ENCODE measurements at places on chromosomes 3 and 15.

GRCh38 chr3:122581622-122582021, 4.2 kb downstream of the PARP15 start:
- DNase-seq, result no peak

GRCh38 chr15:73746883-73747282, 6.3 kb downstream of the INSYN1 start:
- DNase-seq, result no peak

DNA sequence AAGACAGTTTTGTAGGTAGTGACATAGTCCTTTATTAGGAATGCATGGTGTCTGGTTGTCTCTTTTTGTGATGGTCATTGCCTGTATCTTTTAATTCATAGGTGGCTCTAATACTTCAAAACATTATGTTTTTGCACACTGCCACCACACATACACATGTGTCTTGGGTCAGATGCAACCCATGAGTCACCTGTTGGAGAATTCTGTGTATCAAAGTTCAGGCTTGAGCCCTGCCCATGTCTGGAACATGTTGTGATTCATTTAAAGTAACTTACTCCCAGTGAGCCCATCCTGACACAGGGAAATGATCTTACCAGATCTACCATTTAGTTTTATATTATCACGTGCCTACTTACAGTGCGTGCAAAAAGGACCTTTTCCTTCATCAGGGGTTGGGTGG, 142.7 kb downstream of the GHSR start:
- DNase-seq, result no peak

DNA sequence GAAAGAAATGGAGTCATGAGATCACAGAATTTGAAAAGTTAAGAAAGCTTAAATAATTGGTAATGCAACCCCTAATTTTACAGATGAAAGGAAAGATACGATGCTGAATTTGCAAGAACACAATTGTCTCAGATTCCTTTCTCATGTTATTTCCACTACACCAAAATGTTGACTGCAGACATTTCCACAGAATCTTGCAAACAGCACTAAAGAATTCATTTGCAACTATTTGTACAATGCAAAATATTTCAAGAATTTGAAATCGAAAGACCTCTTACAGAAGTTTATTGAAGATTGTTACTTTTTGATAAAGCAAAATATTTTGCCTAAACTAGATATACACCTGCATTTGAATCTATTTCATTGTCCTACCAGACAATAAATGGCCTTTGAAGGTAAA, 194.1 kb upstream of the KCNMB2 start:
- no peak for DNase-seq

GRCh38 chr3:22326305-22326704, 575.3 kb upstream of the ZNF385D start:
- DNase-seq, result no peak

DNA sequence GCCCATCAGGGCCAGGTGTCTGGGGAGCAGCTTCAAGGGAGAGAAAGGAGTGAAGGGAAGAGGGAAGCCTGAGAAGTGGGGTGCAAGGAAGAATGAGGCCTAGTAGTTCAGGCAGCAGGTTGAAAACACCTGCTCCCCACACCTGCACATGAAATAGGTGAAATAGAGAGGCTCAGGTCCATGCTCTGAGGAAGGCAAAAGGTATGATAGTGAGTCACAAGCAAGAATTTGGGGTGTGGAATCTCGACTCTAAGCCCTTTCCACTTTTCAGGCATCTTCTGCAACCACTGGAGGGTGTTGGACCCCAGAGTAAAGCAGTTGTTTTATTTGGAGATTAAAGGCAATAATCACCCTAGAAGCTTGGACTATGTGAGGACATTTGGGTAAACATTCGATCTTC, 157.5 kb downstream of the CTNNB1 start:
- DNase-seq, result no peak

DNA sequence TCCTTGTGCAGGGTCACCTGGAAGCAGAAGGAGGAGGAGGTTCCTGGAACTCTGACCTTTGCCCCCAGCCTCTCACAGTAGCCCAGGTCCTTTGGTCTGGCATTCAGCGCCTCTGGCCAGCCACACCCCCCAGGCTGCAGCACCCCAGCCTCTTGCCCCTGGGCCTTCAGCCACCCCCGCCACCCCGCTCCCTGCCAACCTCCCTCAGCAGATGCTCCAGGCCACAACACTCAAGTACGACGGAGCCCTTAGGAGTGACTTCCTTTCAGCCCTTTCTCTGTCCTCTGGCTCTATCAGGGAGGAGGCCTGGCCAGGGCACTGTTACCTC, 45.2 kb downstream of the GRIP2 start:
- DNase-seq, result no peak

DNA sequence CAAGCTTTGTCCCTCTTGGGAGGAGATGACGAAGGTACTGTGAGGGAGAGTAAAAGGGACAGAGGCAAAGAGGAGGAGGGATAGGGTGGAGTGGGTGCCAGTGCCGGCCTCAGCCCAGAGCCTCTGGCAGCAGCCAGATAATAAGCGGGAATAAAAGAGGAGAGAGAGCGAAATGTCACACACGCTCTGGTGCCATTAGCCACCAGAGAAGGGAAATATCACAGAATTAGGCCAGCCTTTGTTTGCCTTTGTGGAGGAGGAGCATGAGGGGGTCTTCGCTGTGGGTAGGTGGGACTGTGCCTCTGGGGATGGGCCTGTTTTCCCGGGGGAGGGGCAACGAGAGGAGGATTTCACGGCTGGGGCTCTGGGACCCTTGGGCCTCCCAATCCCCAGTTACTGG, 67.8 kb downstream of the LINGO1 start:
- DNase-seq, result no peak

DNA sequence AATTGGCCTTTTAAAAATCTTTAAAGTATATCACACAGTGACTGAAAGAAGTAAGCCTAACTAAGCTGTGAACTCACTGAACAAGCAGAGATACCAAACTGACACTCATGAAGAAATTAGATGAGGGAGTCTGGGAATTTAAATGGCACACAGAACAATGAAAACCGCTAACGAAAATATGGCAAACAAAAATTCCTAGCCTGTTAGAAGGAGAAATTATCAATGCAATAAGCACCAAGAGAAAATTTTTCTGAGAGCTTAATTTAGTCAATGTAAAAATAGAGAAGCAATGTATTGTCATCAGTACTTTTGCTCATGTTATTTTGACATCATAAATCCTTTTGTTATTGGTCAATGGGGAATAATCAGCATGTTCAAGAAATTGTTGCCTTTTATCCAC, 291.1 kb upstream of the PDZRN3 start:
- no peak for DNase-seq

DNA sequence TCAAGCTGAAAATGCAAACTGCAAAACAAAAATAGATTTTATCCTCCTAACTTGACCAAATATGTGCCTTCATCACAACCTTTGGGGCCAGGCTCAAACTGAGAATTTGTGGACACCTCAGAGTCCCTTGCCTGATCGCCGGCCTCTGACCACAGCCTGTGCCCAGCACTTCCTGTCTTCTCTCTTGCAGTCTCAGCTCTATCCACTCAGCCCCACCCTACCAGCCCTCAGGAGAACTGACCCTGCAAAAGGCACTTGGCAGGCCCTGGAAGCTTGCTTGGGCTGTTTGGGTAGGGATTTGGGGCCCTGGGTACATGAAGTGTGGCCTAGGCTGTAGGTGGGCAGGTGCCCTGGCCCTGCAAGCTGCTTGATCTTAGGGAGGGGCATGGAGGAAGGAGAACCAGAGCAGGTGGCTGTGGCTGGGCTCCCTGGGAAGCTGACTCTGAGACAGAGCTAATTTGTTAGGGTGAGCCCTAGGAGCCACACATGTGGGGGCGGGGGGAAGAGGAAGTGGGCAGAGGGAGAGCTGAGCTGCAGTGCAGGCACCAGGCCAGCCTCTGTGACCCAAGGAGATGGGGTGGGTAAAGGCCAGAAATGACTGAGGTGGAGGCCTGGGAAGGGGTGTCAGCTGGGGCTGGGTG, 8.6 kb downstream of the CLEC3B start:
- DNase-seq, result no peak

DNA sequence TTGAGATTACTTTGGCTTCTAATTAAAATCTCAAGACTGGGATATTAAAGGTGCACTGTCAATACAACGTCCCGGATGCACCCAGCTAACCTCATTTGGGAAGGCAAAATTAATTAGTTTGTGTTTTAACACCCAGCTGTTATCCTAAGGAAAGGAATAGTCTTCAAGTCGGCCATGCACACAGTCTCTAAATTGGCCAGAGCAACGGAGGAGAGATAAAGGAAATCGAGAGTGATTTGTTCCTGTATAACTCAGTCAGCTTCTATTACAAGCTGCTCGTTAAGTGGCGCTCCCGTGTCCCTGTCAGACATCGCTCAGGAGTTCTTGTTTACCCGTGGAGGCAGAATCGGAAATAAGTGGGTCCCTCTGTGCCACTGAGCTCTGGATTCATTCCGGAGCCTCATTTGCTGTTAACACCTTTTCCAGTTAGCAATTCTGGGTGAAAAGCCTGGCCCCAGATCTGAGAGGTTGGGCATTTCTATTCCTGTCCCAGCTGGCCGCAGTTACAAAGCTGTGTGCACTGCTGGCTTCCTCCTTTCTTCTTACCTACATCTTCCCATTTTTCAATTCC, 63.9 kb downstream of the ST8SIA2 start:
- no peak for DNase-seq

- DNase-seq, result no peak
These were observed 5.6 kb downstream of the NRROS start for GRCh38 chr3:196645096-196645495.

- DNase-seq, result peak; percentile 99
These were observed 115.1 kb downstream of the DNAJB8 start for GRCh38 chr3:128351546-128351945.

GRCh38 chr15:70617076-70617910, 146.1 kb downstream of the UACA start:
- DNase-seq, result no peak

- DNase-seq, result no peak
These were observed 168.7 kb upstream of the STAC start for GRCh38 chr3:36211652-36211999.

DNA sequence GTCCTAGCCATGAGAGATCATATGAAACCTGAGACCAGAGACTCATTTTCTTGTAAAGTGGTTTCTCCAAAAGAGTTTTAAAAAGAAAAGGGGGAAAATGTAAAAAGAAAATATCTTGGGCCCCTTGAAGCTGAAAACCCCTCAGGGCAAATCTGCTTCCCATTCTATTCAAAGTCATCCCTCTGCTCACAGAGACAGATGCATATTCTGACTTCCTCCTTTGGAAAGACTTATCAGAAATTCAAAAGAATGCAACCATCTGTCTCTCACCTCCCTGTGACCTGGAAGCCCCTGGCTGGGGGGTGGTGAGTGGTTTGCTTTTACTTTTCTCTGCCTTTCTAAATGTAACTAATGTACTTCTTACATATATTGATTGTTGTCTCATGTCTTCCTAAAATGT, 1154.8 kb downstream of the NSUN3 start:
- DNase-seq, result no peak

GRCh38 chr3:12177126-12177525, 18.4 kb upstream of the TIMP4 start:
- no peak for DNase-seq

GRCh38 chr15:45637141-45637540, 2.3 kb downstream of the SQOR start:
- no peak for DNase-seq

DNA sequence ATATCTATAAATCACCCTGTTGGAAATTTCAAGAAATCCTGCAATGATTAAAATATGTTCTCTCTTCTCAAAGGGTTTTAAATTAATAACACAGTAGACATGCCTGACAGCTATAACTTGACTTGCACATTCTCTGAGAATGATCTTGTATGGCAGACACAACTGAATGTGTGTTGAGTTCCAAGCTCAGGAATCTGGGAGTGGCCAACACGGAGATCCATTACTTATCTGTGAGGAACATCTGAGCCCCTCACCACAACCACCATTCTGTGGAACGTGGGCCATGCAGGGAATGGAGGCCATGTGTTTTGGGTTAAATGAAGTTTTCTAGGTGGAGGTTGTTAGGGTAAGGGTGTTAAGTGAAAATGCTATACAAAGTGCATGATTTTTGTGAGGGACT, 105.3 kb upstream of the CHMP2B start:
- no peak for DNase-seq

GRCh38 chr3:42747581-42747980, 25.5 kb downstream of the CCDC13 start:
- DNase-seq, result no peak

- DNase-seq, result no peak
These were observed 767 bp upstream of the GATA2 start for GRCh38 chr3:128493570-128494366.

GRCh38 chr3:15283702-15284101, 48.7 kb downstream of the SH3BP5 start:
- DNase-seq, result no peak

GRCh38 chr15:43210172-43210745, 10.6 kb downstream of the EPB42 start:
- no peak for DNase-seq

DNA sequence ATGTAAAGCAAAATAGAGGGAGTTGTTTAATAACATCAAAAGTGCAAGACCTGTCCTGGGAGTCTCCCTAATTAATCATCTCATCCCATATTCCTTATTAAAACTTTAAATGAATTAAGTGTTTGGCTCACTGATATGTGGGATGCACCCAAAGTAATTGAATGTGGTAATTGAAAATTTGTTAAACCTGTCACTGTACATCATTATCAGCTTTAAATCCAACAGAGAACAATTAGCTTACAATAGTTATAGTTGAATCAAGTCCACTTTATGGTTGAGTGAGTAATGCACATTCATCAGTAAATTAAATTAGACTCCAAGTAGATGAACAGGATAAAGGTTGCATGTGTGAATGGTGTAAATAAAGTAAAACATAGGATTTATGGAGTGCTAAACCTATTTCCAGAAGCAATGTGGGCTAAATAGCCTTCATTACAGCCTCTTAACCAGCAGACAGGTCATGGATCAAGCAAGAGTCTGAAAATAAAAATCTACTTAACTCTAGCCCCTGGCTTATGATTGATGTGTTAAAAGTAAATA, 608.2 kb upstream of the CCDC54 start:
- DNase-seq, result no peak

- DNase-seq, result no peak
These were observed 33.4 kb upstream of the PIAS1 start for GRCh38 chr15:68020685-68021084.
